ENCODE measurements at places on chromosomes 7 and 10.
A peak's percentile ranks its signal among the peaks of the same experiment; 100 is the strongest.

DNA sequence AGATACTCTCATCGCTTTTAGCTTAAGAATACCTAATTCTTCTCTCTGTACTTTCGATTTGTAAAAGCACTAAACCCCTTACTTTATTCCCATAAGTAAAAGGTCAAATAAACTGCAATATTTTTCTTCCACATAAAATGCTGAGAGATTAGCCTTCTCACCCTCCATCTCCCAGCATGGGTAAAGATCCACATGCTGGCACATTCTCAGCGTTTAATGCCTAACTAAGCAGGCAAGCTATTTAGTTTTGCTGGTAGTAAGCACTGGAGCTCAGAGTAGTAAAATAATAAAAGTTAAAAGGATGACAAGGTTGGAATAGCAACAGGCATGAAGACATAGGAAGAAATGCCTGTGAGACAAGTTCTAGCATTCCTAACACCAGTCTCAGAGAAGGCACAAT is 65.9 kb upstream of the NEBL start:
- DNase-seq: no peak

DNA sequence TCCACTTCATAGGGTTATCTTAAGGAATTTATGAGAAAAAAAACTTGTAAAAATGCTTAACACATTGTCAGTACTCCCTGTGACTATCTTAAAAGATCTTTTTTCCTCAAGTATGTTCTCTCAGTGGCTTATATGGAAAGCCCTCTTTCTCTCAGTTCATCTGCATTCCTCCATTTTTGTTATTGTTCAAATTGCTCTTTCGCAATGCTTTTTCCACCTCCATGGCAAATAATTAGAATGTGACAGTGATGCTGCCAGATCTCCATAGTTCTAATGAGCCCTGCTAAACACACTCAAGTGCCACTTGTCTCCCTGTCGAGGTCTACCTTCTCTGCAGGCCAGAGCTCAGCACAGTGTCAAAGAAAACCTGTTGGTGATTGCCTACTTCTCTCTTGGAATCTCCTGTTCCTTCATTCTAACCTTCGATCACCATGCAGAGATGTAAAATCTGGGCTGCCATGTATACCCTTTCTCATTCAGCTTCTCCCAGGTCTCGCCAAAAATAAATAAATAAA is 37.2 kb upstream of the ABCB5 start:
- no peak for DNase-seq

- no peak for DNase-seq
Observed at GRCh38 chr7:15678653-15679052, 7.8 kb downstream of the MEOX2 start.

GRCh38 chr10:84493361-84493760 is 165.0 kb downstream of the CCSER2 start:
- no peak for DNase-seq

DNA sequence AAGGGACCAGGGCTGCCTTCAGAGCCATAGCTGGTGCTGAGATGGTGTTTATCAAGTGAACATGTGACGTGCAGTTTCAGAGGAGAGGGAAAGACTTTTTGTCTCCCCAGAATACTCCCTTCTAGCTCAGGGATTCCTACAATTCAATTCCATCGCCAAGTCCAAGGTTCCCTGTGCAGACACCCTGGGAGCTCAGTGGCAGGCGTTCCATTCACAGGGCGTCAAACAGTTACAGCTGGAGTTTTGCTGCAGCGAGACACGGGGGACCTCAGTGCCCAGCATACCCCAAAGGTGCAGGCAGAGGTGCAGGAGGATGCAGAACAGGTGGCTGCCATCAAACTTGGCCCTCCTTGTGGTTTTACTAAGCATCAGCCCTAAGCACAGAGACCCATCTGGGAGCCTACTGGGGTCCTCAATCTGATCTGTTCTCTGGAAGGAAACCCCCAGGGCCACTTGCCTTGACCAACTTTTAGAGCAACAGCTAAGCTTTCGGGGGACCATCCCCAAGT is 846 bp upstream of the CALML5 start:
- no peak for DNase-seq

DNA sequence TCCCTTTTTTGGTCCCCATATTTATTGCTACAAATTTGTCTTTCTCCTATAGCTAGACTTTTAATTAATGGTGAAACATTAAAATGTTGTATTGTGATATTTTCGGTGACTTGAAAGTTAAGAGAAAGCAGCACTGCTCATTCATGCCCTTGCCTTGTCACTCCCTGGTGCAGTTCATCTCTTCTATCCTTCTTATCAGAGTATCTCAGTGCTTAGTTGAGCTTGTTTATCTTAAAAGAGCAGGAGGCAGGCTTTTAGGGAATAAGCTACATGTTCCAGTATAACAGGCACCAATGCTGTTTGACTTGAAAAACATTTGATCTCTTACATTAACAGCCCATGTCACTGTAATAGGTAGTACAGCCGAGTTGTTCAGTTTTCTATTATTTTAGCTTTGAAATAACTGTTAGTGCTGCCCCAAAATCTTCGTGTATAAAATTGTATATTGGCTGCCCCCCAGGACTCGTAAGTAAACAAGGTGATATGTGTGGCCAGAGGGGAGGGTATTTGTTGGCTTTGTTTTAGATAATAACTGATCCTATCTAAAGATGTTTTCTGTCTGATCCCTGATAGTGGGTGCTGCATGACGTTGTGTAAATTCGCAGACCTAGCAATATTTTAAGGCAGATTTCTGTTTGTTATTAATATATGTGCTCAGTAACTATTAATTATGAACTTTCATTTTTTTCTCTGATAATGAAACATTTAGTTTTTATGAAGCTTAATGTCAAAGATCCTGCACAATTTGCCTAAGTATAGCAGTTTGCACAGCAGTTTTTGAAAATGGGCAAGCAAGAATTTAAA is 96.5 kb downstream of the BTRC start:
- no peak for DNase-seq

GRCh38 chr10:116316503-116316902 is 7.7 kb upstream of the CCDC172 start:
- DNase-seq: no peak

DNA sequence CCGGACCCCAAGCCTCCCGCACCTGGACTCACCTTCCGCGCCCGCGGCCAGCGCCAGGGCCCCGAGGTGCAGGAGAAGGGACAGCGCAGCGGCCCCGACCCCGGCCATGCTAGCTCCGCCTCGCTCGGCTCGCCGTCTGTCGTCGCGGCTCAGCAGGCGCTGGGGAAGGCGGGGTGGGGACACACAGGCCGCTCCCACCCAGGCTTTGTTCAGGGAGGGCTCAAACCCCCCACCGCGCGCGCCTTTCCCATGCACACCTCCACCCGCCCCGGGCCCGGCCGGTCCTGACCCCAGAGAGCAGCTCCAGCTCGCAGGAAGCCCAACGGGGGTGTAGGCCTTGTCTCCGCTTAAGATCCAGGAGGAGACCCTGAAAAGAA is at the start of gene KCP:
KCP (minus strand) TSS at position 141 of the 377 bp plus-strand sequence; CDS start at position 108, 33 bp downstream.
- no peak for DNase-seq

GRCh38 chr7:121689749-121690148 is 183.2 kb upstream of the PTPRZ1 start:
- no peak for DNase-seq

GRCh38 chr10:120229641-120230040 is 227.4 kb upstream of the PLPP4 start:
- DNase-seq: no peak

DNA sequence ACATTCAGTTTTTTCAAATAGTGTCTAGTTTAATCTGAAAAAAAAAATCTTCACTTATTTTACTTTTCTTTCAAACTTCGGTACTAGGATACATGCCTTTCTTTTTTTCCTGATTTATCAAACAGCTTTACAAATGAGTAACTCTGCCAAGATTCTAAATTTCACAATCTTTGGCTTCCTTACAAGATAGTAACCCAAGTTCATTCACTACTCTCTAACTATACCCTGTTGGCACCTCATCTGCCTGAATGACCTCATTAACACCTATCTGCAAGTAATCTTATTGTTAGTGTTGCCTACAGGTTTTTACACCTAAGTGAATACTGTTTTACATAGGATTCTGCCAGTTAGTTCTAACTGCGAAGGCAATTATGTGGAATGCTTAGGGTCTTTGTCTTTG is 159.8 kb downstream of the FOXP2 start:
- DNase-seq: no peak

DNA sequence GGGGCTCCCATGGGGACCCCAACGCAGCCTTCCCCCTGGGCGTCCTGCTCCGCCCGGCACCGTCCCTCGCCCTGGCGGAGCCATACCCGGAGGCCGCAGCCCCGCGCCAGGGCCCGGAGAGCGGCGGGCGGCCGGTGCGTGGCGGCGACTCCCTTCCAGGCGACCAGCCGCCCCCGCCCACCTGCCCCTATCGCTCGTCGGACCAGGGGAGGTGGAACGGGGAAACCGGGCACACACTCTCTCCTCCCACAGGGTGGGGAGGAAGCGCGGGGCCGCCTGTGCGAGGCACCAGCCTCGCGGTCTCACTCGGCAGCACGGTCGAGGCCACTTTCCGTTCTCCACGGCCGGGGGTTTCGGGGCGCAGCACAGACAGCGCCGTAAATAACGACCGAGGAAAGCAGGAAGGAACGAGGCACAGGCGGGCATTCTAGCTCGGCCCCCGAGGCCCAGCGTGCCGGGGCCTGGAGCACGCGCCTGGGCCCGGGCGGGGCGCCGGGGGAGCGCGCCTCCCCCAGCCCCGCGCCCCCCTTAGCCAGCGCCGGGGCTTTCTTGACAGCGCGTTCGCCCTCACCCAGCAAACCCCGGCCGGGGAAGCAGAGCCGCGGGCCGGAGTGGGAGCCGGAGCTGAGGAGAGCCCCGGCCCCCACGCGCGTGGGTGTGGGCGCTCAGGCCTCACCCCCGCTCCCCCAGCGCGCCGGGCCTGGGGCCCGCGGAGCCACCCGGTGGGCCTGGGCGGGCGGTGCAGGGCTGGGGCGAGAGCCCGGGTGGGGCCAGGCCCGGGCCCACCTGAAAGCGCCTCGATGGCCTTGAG is 936 bp downstream of the IGF2BP3 start:
- DNase-seq: no peak

DNA sequence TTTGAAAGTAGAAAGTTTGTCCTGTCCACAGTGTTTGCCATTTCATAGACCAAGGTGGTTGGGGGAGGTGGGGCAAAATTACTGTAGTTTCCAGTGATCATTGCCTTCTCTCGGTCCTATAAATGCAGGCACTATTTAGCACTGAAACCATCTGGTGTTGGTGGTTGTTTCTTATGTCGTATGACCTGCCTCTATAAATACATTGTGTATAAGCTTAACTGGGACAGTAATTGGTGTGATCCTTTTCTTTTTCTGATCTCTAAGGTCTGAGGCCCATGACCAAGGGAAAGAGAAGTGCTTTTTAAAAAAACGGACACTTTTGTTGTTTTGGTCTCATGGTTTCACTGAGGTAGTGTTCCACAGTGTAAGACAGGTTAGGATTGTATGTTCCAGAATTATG is 63.1 kb downstream of the AUTS2 start:
- DNase-seq: no peak

DNA sequence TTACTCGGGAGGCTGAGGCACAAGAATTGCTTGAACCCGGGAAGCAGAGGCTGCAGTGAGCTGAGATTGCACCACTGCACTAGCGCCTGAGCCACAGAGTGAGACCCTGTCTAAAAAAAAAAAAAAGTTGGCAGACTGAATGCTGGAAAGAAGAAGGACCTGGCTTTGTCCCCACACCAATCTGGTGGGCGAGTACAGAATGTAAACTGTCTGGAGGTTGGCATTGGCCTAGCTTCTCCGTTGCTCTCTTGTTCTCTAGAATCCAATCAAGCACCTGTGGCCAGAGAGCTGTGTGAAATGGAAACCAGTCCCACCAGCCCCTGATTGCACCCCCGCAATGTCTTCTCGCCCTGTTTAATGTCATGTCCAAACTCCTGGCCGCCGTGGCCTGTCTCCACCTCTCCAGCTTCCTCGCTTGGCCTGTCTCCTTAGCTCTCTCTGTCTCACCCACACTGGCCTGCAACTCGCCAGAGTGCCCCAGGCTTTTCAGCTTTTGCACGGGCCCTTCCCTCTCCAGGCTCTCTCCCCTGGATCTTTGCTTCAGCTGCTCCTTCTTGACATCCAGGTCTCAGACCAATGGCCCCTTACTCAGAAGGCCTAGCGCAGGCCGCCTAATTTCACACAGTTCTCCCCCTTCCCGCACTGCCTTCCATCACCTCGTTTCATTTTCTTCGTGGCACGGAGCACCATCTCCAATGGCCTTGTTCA is 670 bp upstream of the AGK start:
- DNase-seq: no peak

DNA sequence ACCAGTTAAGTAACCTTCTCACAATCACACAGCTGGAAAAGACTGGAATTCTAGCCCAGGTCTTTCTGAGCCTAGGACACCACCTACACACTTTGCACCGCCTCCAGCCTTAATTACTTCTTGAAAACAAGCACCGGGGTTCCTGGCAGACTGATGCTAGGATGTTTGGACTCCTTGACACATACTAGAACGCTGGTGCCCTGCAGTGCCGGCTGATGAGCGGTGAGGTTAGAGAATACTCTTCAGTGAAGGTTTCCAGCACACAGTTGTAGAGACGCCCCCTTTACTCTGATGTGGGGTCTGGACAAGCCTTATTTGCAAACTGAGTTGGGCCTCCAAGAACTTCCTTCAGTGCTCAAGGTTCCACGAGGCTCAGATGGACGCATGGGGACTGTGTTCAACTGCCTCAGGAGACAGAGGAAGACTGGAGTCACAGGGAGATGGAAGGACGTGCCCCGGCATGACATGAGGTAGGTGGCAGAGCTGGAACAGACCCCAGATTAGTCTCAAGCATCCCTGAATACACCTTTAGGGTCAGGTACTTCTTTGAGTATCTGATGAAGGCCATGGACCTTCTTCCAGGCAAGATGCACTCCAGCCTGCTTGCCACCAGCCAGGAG is 89.6 kb downstream of the COBL start:
- DNase-seq: no peak

- DNase-seq: peak; percentile 13
Observed at GRCh38 chr10:24901686-24902399, 50.6 kb downstream of the PRTFDC1 start.

DNA sequence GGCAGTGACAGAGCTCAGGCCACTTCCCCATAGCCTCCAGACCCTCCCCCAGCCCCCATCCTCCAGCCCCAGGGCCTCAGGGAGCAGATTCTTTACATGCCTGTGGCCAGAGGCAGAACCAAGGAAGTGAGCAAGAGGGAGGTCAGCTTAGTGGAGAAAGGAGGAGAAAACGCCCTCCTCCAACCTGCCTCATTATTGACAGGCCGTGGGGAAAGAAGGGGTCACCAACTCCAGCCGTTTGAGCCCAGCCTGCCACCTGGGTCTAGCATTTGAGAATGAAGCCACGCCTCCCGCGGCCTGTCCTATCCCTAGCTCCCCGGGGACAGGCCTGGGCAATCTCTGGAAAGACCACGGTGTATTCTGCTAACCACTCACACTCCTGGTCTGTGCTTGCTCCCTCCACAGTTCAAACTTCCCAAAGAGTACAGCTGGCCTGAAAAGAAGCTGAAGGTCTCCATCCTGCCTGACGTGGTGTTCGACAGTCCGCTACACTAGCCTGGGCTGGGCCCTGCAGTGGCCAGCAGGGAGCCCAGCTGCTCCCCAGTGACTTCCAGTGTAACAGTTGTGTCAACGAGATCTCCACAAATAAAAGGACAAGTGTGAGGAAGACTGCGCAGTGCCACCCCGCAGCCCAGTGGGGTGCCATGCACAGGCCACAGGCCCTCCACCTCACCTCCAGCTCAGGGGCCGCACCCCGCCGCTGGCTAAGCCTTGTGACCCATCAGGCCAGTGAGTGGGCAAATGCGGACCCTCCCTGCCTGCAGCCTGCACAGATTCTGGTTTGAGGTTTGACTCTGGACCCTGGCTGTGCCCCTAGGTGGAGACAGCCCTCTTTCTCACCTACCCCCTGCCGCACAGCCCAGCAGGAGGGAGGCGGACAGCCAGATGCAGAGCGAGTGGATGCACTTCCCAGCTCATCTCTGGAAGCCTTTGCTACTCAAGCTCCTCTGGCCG is 14.3 kb upstream of the TRIM8 start:
- no peak for DNase-seq

GRCh38 chr7:152780935-152781334 is 21.4 kb downstream of the ACTR3B start:
- no peak for DNase-seq
